ENCODE measurements at places on chromosomes 6 and 20.

DNA sequence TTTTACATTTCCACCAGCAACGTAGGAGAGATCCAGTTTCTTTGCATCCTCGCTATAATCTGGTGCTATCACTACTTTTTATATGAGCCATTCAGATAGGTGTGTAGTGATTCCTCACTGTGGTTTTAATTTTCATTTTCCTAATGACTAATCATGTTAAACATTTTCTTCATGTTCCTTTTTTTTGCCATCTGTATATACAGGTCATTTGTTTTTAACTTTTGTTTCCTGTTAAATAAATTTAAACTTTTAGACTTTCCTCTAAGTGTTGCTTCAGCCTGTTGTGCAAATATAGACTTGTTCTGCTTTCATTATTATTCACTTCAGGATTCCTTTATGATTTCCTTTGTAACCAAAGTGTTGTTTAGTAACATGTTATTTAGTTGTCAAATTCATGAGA lies 697.4 kb downstream of the PTPRT start:
- DNase-seq = no peak

DNA sequence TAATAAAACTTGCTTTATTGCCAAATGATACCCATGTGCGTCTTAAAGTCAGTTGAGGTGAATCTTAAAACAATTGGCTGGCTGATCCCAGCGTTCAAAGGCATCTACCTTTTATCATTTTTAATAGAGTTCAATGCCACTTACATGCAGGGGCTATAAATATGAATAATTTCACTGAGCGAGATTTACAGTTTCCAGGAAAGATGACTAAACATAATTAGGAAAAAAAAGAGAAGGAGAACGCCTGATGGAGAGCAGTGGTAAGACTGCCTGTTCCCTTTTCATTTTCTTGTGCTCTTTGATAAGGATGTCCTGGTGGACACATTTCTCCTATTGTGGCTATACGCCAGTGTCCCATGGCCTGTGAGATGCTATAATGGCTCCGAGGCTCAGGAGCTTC lies 139.9 kb upstream of the SLC22A23 start:
- DNase-seq = no peak

- DNase-seq = no peak
Observed at GRCh38 chr6:68368845-68369244, 266.2 kb upstream of the ADGRB3 start.

- no peak for DNase-seq
Observed at GRCh38 chr6:105711216-105711615, 308.3 kb upstream of the PREP start.

DNA sequence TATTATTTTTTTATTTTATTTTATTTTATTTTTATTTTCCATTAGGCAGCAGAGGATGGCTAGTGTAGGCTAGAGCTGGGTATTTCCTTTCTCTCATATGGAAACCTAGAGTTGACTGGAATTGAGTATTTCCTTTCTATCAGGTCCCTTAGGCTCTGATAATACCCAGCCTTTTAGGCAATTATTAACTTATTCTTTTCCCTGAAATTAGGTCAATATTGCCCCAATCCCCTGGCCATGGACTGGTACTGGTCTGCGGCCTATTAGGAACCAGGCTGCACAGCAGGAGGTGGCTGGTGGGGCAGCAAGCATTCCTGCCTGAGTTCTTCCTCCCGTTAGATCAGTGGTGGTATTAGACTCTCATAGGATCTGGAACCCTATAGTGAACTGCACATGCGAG lies 632.2 kb downstream of the TENT5A start:
- DNase-seq = no peak

GRCh38 chr6:17115251-17116116 lies 13.6 kb downstream of the STMND1 start:
- DNase-seq = no peak

DNA sequence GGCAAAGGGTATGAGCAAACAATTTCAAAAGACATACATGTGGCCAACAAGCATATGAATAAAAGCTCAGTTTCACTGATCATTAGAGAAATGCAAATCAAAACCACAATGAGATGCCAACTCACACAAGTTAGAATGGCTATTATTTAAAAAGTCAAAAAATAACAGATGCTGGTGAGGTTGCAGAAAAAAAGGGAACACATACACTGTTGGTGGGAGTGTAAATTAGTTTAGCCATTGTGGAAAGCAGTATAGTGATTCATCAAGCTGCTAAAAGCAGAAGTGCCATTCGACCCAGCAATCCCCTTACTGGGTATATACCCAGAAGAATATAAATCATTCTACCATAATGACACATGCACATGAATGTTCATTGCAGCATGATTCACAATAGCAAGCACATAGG lies 6.7 kb upstream of the KHDC1L start:
- DNase-seq = no peak

- no peak for DNase-seq
Observed at GRCh38 chr6:149913085-149913484, 9.8 kb downstream of the RAET1G start.

Data from GM20000 (cell line).